EL (cell line): ENCODE measurements at places on chromosomes 2 and 18.

- no peak for DNase-seq
Measured at GRCh38 chr2:143321994-143322393, 192.8 kb downstream of the ARHGAP15 start.

GRCh38 chr2:203661279-203661908 lies 45.0 kb upstream of the CD28 start:
- DNase-seq, result no peak

DNA sequence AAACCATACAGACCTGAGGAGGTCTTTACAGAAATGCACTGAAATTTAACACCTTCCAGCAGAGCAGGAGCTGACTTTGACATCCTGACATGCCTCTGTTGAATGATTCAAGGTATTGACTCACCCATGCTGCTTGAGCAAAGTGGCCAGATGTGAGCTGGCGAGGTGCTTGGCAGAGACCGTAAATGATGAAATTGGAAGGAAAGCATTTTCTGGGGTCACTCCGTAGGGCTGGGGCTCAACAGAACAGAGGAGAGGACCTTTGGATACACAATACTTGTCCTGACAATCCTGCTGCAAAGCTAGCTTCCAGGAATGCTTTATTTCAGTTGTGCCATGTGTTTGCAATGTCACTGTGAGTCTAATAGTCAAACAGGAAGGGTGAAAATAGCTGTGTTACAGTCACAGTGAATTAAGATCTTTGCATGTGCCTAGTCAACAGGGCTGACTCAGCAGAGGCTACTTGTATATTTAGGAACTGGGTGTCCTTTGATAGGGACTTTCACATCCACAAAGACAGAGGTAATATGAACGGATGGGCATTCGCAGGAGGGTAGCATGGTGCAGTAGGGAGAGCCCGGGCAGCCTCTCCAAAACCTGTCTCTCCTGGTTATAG lies 31.6 kb upstream of the NCK2 start:
- DNase-seq, result peak; percentile 22

DNA sequence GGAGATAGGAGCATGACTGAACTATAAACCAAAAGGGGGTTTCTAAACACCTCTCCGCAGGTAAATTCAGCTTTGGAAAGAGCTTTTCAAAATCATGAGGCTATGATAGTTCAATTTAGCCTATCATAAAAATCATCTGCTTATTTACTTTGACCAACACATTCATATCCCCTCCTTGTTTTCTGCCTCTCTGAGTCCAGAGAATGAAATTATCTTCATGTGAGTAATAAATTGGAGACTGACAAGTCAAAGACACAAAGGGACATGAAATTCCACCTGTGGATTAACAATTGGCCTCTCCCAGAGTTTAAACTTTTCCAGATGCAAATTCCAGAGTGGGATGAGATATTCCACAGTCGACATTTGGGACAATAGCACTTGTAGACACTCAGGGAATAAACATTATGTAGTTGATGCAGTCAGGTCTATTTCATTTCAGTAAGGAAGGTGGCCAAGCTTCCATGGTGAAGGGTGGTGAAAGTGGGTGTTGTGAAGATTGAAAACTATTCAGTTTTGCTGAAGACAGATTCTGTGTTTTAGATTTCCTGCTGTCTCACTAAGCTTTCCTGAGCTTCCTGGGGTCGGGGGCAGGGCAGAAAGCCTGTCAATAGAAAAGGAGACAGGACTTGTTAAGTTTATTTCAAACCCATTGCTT lies 84.7 kb downstream of the CDC42EP3 start:
- DNase-seq, result no peak
